Left lung (tissue), 14 donors: ENCODE measurements at places on chromosomes 4 and X.

- no peaks in the 10 kb centered on the region for H3K36me3 ChIP-seq
- H3K27me3 ChIP-seq: no peaks in the 10 kb centered on the region
- H3K4me3 ChIP-seq: no peak overlapping the region
- H3K27ac ChIP-seq: no peak overlapping the region
- no peaks in the 10 kb centered on the region for H3K4me1 ChIP-seq
Observed at GRCh38 chr4:150570862-150571261, 11.1 kb upstream of the MAB21L2 start.

- no peak overlapping the region for H3K4me3 ChIP-seq
- H3K4me1 ChIP-seq: no peaks in the 10 kb centered on the region
- no peaks in the 10 kb centered on the region for H3K27me3 ChIP-seq
- no peak for DNase-seq
- no peaks in the 10 kb centered on the region for H3K36me3 ChIP-seq
Observed at GRCh38 chrX:68355629-68355920, 77.7 kb downstream of the OPHN1 start.

- no peaks in the 10 kb centered on the region for H3K4me1 ChIP-seq
- no peaks in the 10 kb centered on the region for H3K36me3 ChIP-seq
- no peaks in the 10 kb centered on the region for H3K27me3 ChIP-seq
- no peak for DNase-seq
- no peak overlapping the region for H3K4me3 ChIP-seq
Observed at GRCh38 chrX:48713847-48714246, 17.3 kb downstream of the SUV39H1 start.

DNA sequence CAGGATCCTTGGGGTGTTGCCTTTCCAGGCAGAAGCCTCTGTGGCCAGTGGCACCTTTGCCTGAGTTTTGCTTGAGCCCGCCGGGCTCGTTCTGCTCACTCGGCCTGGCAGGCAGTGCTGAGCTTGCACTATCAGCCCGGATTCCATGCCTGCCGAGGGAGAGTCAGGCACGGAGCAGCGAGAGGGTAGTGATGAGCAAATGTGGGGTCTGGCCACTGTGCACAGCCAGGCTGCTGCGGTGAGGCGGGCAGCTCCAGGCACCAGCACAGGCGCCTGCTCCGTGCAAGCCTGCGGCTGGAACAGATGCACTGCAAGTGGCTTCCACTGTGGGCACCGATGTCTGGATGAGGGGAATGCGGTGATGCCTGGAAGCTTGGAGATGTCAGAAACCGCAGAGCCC is 619.2 kb downstream of the RAPGEF2 start:
- H3K27me3 ChIP-seq: no peaks in the 10 kb centered on the region
- no peak overlapping the region for H3K27ac ChIP-seq
- no peaks in the 10 kb centered on the region for H3K4me1 ChIP-seq
- peak; percentile 66 for DNase-seq
- H3K4me3 ChIP-seq: no peak overlapping the region
- H3K36me3 ChIP-seq: no peaks in the 10 kb centered on the region

GRCh38 chrX:1041091-1041490 is 171.4 kb downstream of the CRLF2 start:
- H3K27me3 ChIP-seq: no peaks in the 10 kb centered on the region
- DNase-seq: peak; percentile 67
- no peaks in the 10 kb centered on the region for H3K4me1 ChIP-seq
- H3K4me3 ChIP-seq: no peak overlapping the region
- H3K27ac ChIP-seq: no peak overlapping the region
- H3K36me3 ChIP-seq: no peaks in the 10 kb centered on the region

GRCh38 chr4:122633211-122633610 is 12.3 kb upstream of the IL21 start:
- no peak overlapping the region for H3K4me3 ChIP-seq
- H3K36me3 ChIP-seq: no peaks in the 10 kb centered on the region
- no peak overlapping the region for H3K27ac ChIP-seq
- no peak for DNase-seq
- H3K4me1 ChIP-seq: no peaks in the 10 kb centered on the region

DNA sequence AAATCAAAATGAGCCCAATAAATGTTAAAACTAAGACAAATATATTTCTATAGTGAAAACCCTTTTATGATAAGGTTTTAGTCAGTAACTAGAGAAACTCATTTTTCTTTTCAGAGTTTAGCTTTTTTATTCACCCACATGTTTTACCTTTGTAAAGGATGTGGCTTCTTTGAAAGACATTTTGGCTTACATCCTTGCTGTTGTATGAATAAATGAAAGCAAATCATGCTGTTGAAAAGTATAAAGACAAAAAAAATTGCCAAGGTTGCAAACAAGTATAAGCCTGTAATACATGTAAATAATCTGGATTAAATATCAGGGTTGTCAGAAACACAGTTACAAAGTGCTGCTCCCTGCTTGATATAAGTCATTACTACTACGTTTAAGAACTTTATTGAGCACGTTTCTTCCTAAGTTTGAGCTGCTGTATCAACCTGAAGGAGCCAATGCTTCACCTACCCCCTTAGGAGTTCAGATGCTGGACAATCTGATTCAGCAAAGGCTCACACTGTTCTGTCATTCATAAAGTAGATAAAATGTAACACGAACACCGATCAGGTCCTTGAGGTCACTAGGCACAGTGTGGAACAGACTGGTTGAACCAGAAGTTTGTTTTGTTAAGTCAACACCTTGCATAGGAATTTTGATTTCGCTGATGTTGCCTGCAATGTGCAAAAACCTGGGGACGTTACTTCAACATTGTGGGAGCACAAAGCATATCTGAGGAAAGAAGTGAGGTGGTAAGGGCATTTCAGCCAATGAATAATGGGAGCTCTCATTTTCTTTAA is 321.2 kb upstream of the BMP3 start:
- no peaks in the 10 kb centered on the region for H3K27me3 ChIP-seq
- H3K36me3 ChIP-seq: no peaks in the 10 kb centered on the region
- H3K4me3 ChIP-seq: no peak overlapping the region
- H3K4me1 ChIP-seq: no peaks in the 10 kb centered on the region
- H3K27ac ChIP-seq: no peak overlapping the region

GRCh38 chr4:32102896-32103295 is 1382.7 kb downstream of the PCDH7 start:
- DNase-seq: no peak
- no peak overlapping the region for H3K4me3 ChIP-seq
- no peak overlapping the region for H3K27ac ChIP-seq
- H3K4me1 ChIP-seq: no peaks in the 10 kb centered on the region
- no peaks in the 10 kb centered on the region for H3K36me3 ChIP-seq

DNA sequence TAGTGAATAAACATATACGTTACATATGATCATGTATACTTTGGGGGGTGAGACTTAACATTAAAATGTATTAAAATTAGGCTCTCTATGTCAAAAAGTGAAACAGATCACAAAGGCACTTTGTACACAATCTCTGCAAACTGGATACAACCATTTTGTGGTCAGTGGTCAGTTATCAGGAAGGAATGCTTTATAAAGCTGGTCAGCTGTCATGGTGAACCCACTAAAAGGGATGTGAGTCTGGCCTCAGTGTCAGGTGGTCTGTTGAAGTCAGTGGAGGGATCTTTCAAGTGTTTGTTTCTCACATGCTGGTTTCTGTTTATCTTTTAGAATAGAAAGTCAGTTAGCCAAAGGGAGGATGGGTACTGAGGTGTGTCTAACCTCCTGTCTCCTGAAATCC is 875.5 kb upstream of the INTU start:
- no peaks in the 10 kb centered on the region for H3K4me1 ChIP-seq
- H3K27ac ChIP-seq: no peak overlapping the region
- no peak for DNase-seq
- no peak overlapping the region for H3K4me3 ChIP-seq
- no peaks in the 10 kb centered on the region for H3K27me3 ChIP-seq

- H3K4me3 ChIP-seq: peak overlapping the region; percentile 99
- no peaks in the 10 kb centered on the region for H3K36me3 ChIP-seq
- H3K27ac ChIP-seq: peak overlapping the region; percentile 98
- no peaks in the 10 kb centered on the region for H3K27me3 ChIP-seq
- H3K4me1 ChIP-seq: peaks cover 11% of the 10 kb centered on the region
Observed at GRCh38 chr4:75672461-75673026, 667 bp downstream of the G3BP2 start.

DNA sequence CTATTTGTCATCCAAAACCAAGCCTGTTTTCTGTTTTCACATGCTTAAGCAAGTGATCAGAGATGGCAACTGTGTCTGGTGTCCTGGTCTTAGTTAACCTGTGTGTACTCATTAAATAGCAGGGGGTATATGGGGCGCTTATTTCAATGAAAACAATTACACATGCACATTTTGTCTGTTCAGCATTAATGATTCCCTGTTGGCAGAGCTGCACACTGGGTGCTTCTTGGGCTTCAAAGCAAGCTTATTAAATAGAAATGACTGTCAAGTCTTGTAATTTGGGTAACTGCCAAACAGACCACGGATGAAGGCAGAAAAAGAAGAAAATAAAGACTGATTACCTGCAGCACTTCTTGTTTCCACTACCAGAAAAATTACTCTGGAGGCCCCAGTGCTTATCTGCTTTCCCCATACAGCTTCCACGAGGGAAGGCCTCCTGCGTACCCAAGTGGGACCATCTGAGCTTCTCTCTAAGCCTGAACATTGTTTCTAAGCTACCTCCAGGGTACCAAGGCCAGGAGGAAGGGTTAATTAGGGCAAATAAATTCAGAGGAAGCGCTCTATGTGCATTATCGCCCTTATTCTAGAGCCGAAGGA is 107.2 kb upstream of the TBL1X start:
- H3K4me1 ChIP-seq: no peaks in the 10 kb centered on the region
- H3K27me3 ChIP-seq: no peaks in the 10 kb centered on the region
- no peak overlapping the region for H3K4me3 ChIP-seq

DNA sequence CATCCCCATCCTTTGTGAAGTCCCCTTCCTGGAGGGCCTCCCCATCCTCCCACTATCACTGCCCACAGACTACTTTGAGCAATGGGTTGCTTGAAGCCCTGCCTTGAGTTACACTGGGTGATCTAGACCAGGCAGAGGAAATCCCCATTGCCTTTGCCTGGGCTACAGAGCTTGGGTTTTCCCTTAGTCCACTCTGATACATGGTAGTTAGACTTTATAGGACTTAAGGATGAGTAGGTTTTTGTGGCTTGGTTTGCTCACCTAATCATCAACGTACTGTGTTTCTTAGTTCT is 56.6 kb downstream of the TMEM131L start:
- no peaks in the 10 kb centered on the region for H3K27me3 ChIP-seq
- peaks cover 87% of the 10 kb centered on the region for H3K4me1 ChIP-seq
- H3K27ac ChIP-seq: peak overlapping the region; percentile 60

- H3K27ac ChIP-seq: no peak overlapping the region
- DNase-seq: no peak
- H3K27me3 ChIP-seq: peaks cover 37% of the 10 kb centered on the region
- no peaks in the 10 kb centered on the region for H3K4me1 ChIP-seq
- no peaks in the 10 kb centered on the region for H3K36me3 ChIP-seq
Observed at GRCh38 chr4:157219711-157220370, 687 bp upstream of the GRIA2 start.

GRCh38 chrX:101677028-101677427 is 17.4 kb upstream of the ARMCX2 start:
- no peak overlapping the region for H3K4me3 ChIP-seq
- H3K27ac ChIP-seq: no peak overlapping the region
- no peaks in the 10 kb centered on the region for H3K36me3 ChIP-seq
- DNase-seq: no peak
- no peaks in the 10 kb centered on the region for H3K4me1 ChIP-seq

- H3K4me1 ChIP-seq: no peaks in the 10 kb centered on the region
- H3K27me3 ChIP-seq: no peaks in the 10 kb centered on the region
- DNase-seq: no peak
Observed at GRCh38 chrX:129678614-129679195, 23.9 kb upstream of the APLN start.

DNA sequence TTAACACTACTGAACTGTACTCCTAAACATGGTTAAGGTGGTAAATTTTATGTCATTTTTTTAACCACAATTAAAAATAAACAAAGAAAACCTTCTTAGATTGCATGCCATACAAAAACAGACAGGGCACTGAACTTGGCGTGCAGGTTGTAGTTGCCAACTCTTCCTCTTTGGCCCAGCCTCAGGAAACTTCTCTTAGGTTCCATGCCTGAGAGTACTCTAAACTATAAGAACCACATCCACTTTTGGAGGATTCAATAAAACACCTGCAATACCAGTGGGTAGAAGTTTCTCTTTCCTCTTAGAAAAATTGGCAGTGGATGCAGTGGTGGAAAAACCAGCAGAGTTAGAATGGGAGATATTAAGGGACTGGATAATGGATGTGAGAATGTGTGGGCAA is 103.4 kb downstream of the LUZP4 start:
- DNase-seq: no peak
- peaks cover 7% of the 10 kb centered on the region for H3K27me3 ChIP-seq
- H3K4me1 ChIP-seq: no peaks in the 10 kb centered on the region

GRCh38 chrX:3501833-3502535 is 155.5 kb upstream of the MXRA5 start:
- no peak overlapping the region for H3K4me3 ChIP-seq
- no peaks in the 10 kb centered on the region for H3K4me1 ChIP-seq
- DNase-seq: no peak

- H3K4me1 ChIP-seq: no peaks in the 10 kb centered on the region
- no peak overlapping the region for H3K4me3 ChIP-seq
- no peaks in the 10 kb centered on the region for H3K36me3 ChIP-seq
- no peak overlapping the region for H3K27ac ChIP-seq
Observed at GRCh38 chr4:22031423-22031822, 82.9 kb upstream of the KCNIP4 start.

- peaks cover 6% of the 10 kb centered on the region for H3K4me1 ChIP-seq
- H3K36me3 ChIP-seq: no peaks in the 10 kb centered on the region
- no peak for DNase-seq
- no peaks in the 10 kb centered on the region for H3K27me3 ChIP-seq
Observed at GRCh38 chr4:86831262-86832130, 17.7 kb downstream of the SLC10A6 start.

DNA sequence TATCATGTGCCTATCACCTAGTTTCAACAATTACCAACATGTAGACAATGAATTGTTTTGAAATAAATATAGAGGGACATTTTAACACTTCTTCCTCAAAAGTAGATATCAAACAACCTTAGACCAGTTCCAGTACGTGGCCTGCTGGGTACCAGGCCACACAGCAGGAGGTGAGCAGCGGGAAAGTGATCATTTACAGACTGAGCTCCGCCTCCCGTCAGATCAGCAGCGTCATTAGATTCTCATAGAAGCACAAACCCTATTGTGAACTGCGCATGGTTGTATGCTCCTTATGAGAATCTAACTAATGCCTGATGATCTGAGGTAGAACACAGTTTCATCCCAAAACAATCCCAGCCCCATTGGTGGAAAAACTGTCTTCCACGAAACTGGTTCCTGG is 6.5 kb downstream of the BBS7 start:
- DNase-seq: no peak
- H3K27me3 ChIP-seq: no peaks in the 10 kb centered on the region
- no peak overlapping the region for H3K4me3 ChIP-seq

GRCh38 chr4:48943387-48943786 is 36.8 kb upstream of the OCIAD2 start:
- no peak overlapping the region for H3K4me3 ChIP-seq
- no peaks in the 10 kb centered on the region for H3K36me3 ChIP-seq
- DNase-seq: no peak
- H3K27ac ChIP-seq: no peak overlapping the region
- H3K4me1 ChIP-seq: no peaks in the 10 kb centered on the region

GRCh38 chr4:9146967-9147366 is 23.2 kb upstream of the FAM90A26 start:
- H3K4me3 ChIP-seq: no peak overlapping the region
- no peak overlapping the region for H3K27ac ChIP-seq
- DNase-seq: no peak
